ENCODE measurements at places on chromosomes 16 and 17.
A peak's percentile ranks its signal among the peaks of the same experiment; 100 is the strongest.

DNA sequence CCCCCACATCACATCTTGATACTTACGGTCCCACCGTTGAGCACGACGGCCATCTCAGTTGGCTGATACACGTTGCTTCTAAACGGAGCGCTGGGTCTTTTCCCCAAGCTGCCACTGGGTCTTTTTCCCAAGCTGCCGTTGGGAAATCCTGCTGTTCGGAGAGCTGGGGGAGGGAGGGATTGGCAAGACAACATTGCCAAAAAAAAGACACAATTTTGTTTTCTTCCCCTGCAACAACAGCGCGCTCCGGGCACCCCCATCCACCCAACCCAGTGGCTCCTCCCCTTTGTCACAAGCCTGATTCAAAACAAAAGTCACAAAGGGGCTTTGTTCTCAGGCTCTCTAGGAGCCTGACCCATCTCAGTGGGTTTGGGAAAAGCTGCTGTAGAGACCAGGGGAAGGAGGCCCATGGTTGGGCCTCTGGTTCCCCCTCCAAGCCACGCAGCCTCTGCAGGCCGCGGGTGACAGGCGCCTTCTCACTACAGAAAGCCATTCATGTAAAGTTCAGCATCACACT lies 22.8 kb downstream of the GPRC5B start:
- DNase-seq, result peak; percentile 81

- no peak for DNase-seq
These were observed 63.0 kb downstream of the RMI2 start for GRCh38 chr16:11408216-11408615.

DNA sequence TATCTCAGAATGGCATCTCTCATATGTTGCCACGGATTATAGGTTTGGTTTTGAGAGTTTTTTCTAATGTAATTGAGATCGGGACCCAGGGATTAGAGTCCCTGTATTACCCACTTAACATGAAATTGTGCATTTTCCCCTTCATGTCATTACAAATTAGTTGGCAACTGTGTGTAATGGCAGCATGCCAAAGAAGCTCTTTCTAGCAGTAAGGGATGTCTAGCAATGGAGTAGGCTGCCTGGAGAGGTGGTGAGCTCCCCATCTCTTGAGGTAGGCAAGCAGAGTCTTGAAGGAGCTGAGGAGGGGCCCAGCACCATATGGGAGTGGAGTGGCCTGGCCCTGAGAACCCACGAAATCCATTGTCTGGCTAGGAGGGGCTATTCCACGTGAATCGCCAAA lies 10.0 kb upstream of the KATNB1 start:
- DNase-seq, result no peak

DNA sequence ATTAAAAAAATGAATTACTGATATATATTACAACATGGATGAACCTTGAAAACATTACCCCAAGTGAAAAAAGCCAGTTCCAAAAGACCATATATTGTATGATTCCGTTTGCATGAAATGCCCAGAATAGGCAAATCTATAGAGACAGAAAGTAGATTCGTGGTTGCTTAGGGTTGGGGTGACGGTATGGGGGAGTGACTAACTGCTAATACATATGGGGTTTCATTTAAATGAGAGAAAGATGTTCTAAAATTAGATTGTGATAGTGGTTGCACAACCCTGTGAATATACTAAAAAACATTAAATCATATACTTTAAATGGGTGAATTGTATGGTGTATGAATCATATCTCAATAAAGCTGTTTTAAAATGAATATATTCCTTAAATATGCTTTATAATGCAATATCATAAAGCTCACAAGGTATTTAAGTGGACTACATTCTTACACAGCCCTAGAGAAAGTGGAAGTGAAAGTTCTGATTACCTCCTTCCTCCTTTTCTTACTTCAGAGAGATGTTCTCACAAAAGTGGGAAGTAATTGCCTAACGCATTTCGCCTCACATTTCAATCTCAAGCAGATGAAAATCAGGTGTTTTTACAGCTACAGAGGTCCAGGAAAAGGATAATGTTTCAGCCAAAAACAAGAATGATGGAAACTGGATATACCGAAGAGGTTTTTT lies 142.7 kb upstream of the GNAO1 start:
- DNase-seq, result no peak

- no peak for DNase-seq
These were observed 60.9 kb downstream of the MPRIP start for GRCh38 chr17:17103160-17103559.

DNA sequence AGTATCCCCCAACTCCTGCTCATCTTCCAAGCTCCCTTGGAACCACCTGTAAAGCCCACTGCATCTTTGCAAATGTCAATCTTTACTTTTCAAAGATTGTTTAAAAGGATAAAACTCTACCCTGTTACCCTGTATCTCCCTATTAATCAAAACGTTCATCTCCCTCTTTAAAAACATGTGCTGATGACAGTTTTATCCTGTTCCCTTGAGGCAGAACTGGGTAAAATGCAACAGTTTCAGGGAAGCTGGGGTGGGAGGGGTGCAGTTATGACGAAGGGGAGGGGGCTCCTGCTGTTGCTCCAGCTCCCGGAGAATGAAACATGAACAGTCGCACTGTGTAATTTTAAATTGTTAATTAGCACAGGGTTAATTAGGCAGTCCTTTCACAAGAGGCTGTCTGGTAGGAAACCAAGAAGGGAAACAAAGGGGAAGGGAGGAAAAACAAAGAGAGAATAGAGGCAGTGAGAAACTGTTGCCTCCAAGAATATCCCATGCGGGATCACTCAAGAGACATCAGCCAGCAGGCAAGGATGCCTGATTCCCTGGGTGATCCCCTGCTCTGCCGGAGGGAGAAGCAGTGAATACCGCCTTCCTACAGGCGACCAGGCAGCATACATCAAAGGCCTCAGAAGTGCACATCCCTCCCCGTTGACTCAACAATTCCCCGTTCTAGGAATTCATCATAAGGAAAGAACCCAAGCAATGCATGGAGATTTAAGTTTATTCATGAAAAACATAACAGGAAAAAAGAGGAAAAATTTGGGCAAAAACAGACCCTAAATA lies 84.2 kb downstream of the ZFHX3 start:
- DNase-seq, result no peak

DNA sequence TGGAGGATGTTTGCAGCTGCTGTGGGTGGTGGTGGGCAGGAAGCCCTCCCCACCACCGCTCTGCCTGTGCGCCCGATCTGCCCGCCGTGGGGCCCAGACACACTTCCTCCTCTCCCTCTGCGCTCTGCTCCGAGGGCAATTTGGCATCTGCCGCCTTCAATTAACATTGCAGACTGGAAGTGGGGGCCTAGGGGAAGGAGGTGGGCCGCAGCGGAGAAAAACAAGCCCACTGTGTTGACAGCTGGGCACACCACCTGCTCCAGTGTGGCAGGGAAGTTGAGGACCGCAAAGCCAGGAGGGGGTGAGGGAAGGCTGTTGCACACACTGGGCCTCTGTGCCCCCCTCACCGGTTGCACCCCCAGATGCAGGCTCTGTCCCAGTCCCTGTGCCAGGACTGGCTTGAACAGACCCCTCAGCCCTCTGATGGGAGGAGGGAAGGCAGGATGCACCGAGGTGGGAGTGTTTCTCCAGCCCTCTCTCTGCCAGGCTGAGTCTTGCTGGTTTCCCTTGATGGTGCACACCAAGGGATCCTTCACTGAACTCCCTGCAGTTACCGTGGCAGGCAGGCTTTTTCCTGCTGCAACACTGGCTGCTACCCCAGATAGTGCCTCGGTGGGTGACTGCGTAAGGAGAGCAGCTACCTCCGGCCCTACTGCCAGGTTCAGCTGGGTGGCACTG lies 72.8 kb upstream of the MED9 start:
- no peak for DNase-seq

GRCh38 chr17:43573579-43574321 lies 27.6 kb upstream of the ETV4 start:
- no peak for DNase-seq

DNA sequence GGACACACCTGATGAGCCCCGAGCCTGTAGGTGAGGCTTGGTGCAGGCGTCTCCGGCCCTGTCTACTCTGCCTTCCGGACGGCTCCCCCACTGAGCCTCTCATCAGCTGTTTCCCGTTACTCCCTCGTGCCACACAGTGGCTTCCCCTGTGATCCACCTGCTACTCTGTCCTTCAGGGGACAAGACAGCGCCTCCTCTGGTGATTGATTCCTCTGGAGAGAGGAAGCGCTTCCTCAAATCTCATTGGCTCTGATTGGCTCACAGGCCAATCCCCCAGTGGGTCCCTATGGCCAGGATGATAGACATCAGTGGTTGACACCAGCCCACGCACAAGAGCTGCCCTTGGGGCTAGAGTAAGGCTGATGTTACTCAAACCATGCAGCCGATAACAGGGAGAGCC lies 24.0 kb downstream of the RNF213 start:
- no peak for DNase-seq

GRCh38 chr17:39114723-39115122 lies 36.7 kb downstream of the PLXDC1 start:
- DNase-seq, result no peak

GRCh38 chr16:85825326-85825725 lies 25.8 kb downstream of the COX4I1 start:
- DNase-seq, result no peak

DNA sequence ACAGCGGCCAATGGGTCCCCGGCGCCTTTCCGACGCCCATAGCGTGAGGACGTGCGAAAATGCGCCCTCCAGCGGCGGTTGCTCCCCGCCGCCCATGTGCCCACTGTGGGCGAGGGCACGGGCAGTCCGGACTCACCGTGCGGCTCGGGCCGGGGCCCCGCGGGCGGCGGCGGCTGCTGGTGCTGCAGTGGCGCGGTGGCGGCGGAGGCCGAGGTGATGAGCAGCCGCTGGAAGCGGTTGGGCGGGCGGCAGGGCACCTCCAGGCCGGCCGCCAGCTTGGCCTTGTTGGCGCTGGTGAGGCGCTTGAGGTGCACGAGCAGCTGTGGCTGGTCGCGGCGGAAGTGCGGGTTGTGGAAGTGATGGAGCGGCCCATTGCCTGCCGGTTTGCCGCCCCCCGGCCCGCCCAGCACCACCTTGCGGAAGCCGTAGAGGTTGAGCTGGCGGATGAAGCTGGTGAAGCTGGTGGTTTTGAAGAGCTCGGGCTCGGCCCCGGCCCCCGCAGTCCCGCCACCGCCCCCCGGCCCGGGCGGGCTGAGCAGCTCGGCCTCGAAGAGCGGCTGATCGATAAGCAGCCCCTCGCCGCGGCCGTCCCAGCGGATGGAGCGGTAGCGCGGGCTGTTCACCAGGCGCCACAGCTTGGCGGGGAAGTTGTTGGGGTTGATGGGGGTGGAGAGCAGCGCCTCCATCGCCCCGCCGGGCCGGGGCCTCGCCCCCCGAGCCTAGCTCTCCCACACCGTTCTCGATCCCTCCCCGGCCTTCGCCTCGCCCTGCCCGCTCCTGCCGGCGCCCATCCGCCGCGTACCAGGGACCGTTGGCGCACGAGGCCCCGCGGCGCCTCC lies at the start of gene HSF5:
HSF5 (minus strand) TSS at position 820 of the 839 bp plus-strand sequence; CDS start at position 686, 134 bp downstream.
- no peak for DNase-seq

DNA sequence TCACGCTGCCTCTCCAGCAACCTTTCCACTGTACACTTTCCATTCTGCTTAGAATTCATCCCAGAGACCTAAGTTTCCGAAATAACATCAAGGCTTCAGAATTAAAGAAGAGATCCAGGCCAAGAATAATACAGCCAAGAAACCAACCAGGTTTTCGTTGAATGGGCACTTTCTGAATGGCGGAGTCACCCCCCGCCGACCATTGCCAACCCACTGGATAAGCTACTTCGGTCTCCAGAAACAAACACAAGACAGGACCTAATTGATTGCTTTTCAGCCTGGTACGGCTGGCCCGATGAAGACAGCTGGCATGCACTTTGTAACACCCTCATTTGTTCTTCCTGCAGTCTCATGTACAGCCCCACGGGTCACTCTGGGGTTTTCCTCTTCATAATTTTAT lies 308.1 kb upstream of the ZFHX3 start:
- DNase-seq, result no peak

- DNase-seq, result peak; percentile 19
These were observed 10.8 kb upstream of the SLC46A1 start for GRCh38 chr17:28416703-28417311.

Data from substantia nigra (tissue), 51 donors.